ENCODE measurements at places on chromosomes 1 and 21. TPM values are rescaled to one million over a fixed set of nuclear protein-coding genes. Genes with fewer than 3 reads are reported as not detected.

- no peak for DNase-seq
Measured at GRCh38 chr1:4931486-4931885, 277.1 kb downstream of the AJAP1 start.

KLHDC7A gene
- not detected for total RNA-seq

LCE1F gene
- not detected for total RNA-seq

CCDC185 gene
- not detected for total RNA-seq

ADGRL4 gene
- 9.3 TPM for total RNA-seq

DNA sequence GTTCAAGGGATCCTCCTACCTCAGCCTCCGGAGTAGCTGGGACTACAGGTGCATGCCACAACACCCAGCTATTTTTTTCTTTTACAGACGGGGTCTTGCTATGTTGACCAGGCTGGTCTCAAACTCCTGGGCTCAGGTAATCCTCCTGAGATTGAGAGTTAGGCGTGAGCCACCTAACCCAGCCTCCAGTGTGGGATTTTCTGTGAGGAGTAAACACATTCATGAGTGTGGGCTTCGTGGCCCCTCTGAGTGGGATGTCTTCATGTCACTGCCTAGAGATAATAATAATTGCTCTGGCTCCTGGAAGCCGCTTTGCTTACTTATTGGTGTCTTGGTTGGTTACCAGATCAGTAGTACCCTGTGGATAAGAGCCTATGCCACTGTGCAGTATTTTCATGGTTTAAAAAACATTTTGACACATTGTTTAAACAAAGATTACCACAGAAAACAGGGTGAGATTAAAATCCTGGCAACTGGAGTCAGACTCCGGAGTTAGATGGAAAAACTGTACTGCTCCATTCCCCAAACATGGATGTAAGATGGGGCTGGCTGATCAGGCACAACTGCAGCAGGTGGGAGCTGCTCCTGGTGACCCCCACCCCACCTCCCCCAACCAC, 159.1 kb upstream of the RAB4A start:
- DNase-seq: no peak

- DNase-seq: no peak
Measured at GRCh38 chr1:87149241-87150041, 179.2 kb upstream of the LMO4 start.

Measured in sigmoid colon (tissue), 7 donors.